Activated T-cell treated with anti-CD3 and anti-CD28 coated beads, Interleukin-2, amount 50 U/mL, for 72 hours (primary cell): ENCODE measurements at places on chromosomes 5 and 9. TPM values are rescaled to one million over a fixed set of nuclear protein-coding genes. Genes with fewer than 3 reads are reported as not detected.

Gene TXNDC8
- not detected for total RNA-seq

GRCh38 chr9:115192280-115192679, 74.3 kb upstream of the TNC start:
- DNase-seq, result no peak

DNA sequence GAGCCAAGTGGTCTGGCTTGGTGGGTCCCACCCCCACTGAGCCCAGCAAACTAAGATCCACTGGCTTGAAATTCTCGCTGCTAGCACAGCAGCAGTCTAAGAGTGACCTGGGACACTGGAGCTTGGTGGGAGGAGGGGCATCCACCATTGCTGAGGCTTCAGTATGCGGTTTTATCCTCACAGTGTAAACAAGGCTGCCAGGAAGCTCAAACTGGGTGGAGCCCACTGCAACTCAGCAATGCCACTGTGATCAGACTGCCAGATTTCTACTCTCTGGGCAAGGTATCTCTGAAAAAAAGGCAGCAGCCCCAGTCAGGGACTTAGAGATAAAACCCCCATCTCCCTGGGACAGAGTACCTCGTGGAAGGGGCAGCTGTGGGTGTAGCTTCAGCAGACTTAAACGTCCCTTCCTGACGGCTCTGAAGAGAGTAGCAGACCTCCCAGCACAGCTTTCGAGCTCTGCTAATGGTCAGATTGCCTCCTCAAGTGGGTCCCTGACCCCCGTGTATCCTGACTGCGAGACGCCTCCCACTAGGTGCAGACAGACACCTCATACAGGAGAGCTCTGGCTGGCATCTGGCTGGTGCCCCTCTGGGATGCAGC, 18.2 kb upstream of the STK32A start:
- no peak for DNase-seq

DNA sequence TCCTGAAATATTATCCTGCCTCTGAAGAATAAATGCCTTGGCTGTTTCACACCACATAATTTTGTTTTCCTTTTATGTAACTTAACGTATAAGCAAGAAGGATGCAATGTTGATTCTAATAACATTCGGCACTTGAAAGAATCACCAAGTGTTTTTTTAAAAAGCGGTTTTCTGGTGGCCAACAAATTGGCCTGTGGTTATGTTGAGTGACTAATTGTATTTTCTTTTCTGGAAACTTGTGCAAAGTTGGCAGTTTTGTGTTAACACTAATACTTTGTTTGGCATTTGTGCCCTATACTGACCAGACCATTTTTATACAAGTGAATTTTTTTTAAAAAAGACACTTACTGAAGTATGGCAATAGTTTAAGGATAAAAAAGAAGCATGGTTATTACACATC, 452.7 kb downstream of the BNC2 start:
- DNase-seq, result no peak

Gene FOXI1
- not detected for total RNA-seq

GRCh38 chr5:4005335-4005734, 409.7 kb downstream of the IRX1 start:
- DNase-seq, result no peak

DNA sequence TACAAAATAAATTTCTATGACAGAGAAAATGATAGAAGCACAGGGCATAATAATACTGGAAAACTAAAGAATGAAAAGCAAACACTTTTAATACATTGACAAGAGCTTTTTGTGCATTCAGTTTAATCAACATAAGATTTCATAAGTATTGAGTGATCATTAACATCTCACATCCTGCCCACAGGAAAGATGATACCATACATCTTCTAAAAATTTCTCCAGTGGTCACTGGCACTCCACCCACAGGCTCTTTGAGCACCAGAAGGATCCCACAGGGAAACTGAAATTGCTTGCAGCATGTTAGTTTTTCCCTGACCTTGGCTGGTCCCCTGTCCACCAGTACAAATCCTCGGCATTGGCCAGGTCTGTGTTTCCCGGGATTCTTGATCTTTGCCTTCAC, 186.0 kb downstream of the CEMIP2 start:
- DNase-seq, result no peak

DNA sequence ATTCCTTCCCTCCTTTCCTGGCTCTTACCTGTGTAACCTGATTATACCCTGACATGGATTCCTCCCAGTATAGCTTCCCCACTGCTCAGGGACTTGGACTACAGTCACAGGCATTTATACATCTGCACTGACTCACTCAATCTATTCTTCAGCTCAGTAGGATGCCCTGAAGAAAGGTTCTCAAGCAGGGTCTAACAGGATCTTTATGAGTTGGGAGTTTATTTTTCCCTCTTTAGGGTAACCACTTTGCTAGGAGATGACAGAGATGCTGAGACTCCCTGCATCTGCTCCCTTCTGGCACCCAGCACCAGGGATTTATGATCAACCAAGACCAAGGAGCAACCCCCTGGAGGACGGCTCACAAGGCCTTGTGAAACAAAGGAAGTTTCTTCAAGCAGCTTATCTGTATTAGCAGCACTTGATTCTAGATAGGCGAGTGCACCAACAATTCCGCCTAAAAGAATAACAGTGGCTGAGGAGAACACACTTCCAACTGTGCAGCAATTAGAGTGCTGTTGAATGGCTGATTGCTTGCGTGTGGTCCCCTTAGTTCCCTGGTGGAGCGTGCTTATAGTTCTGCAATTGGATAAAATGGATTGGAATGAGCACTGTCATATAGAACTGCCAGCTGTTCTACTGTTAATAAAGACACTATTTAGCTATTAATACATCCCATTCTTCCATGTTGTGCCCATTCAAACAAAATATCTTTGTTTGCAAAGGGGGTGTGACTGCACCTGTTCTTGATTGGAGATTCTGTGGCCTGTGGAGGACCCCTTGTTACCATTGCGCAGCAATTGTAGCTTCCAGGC, 482.6 kb downstream of the ZNF608 start:
- DNase-seq, result no peak

GRCh38 chr5:112604732-112605630, 132.7 kb upstream of the APC start:
- no peak for DNase-seq

DNA sequence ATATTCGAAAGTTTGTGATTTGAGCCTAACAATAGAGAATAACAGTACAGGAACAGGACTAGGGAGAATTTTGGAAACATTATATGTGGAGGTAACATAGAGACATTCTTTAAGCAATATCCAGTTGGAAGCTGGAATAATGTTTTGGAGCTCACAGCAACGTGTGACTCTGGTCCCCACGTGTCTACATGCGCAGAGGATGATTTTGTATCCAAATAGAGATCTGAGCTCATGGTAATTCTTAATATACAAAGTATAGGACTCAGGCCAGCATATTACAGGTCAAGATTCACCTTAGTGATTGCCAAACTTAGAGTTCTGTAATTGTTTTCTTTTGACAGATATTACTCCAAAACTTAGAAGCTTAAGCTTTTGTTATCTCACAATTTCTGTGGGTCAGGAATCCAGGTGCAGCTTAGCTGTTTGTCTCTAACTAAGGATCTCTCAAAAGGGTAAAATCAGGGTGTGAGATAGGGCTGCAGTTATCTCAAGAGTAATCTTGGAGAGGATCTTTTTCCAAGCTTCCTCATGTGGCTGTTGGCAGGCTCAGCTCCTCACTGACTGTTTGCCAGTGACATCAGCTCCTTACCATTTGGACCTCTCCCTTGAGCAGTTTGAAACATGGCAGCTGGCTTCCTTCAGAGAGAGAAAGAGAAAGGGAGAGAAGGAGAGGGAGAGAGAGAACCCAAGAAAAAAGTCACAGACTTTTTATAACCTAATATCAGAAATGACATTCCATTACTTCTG, 272.0 kb upstream of the ZNF462 start:
- no peak for DNase-seq
